ENCODE measurements at places on chromosomes 16 and 17.

- no peak for DNase-seq
These were observed 1.9 kb downstream of the ELOB start for GRCh38 chr16:2775131-2775716.

DNA sequence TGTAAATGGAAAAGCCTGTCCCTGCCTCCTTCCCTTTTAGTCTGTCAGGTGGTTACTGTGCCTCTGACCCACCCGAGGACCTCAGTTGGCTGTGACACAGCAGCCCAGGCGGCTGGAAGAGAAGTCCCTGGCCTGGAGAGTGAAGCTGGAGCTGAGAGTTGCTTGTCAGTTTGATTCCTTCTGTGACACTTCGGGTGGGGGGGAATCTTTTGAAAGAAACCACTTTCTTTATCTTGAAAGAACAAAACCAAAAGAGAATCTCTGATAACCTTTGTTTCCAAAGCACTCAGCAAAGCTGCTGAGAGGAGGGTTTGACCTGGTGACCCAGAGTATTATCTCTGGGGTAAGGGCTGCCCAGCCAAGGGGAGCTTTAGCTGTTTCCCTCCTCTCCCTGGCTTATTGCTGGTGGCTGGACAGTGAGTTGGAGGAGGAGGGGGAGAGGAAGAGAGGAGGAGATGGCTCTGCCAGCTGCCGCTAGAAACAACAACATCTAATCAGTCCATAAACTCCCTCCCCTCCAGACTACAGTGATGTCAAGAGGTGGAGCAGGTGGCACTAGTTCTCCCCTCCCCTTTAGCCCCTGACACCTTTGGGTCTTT, 34.0 kb downstream of the YPEL2 start:
- peak; percentile 26 for DNase-seq

DNA sequence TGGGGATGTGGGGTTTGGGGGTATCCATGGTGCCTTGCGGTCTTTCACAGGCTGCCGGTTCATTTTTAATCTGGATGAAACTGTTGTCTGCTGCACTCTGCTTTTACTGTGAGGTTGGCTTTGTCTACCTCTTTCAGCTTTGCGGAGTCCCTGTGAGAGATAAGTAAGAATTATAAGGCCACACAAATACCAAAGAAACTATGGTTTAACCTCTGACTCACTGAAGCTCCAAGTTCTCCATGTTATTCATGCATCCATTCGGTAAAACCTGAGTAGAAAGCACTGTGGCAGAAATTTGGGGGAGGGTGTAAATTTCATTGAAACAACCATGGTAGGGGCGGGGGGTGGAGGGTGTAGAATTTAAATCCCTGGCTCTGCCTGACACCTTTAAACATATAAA, 30.5 kb downstream of the KIAA0753 start:
- DNase-seq = no peak

DNA sequence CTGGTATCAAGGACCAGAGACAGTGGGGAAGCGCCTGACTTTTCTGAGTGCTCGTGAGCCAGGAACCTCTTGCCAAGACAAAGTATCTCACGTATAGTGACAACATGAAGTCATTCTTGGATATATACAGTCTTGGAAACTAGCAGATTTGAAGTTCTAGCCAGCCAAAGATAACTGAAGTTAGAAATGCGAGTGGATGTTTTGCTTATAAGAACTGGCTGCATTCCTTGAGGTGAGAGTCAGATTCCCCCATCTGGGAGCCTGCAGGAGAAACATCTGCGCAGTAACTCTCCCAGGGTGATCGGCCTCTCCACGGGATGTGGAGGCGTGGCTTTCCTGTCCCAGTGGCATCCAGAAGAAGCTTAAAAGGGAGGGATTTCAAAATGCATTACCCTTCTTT, 89.8 kb downstream of the SHISA6 start:
- no peak for DNase-seq

- peak; percentile 55 for DNase-seq
These were observed 1.2 kb downstream of the TRIM47 start for GRCh38 chr17:75876938-75877751.

GRCh38 chr16:86982912-86983311, 334.3 kb downstream of the C16orf95 start:
- no peak for DNase-seq

DNA sequence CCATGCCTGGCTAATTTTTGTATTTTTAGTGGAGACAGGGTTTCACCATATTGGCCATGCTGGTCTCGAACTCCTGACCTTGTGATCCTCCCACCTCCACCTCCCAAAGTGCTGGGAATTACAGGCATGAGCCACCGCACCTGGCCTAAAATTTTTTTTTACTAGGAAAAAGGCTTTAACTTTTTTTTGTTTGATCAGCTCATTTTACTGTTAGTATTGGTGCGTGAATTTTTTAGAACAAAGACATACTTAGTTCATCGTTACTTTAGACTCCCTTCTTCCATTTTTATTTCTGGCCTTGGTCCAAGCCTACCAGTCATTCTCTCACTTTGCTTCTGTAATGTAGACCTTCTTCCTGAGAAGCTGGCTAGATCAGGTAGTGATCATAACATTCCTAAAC, 25.4 kb upstream of the RAB11FIP4 start:
- DNase-seq = no peak

Measured in activated CD4-positive, alpha-beta T cell treated with anti-CD3 and anti-CD28 coated beads, Interleukin-2, amount 50 U/mL, for 48 hours (primary cell).